ENCODE measurements at places on chromosomes 6 and 20.

- H3K4me1 ChIP-seq: peaks cover 10% of the 10 kb centered on the region
- H3K36me3 ChIP-seq: peaks cover 3% of the 10 kb centered on the region
- H3K4me3 ChIP-seq: no peak overlapping the region
These were observed 20.6 kb downstream of the MANBAL start for GRCh38 chr20:37309936-37310590.

- H3K36me3 ChIP-seq: peaks cover 10% of the 10 kb centered on the region
- H3K4me1 ChIP-seq: peaks cover 91% of the 10 kb centered on the region
- no peak for DNase-seq
- H3K4me3 ChIP-seq: peak overlapping the region; percentile 49
- peak overlapping the region; percentile 84 for H3K27ac ChIP-seq
These were observed 9.6 kb downstream of the IGF2R start for GRCh38 chr6:159978291-159979135.

- H3K4me1 ChIP-seq: peaks cover 6% of the 10 kb centered on the region
- H3K36me3 ChIP-seq: no peaks in the 10 kb centered on the region
- no peak overlapping the region for H3K27ac ChIP-seq
- no peak for DNase-seq
- peaks cover 3% of the 10 kb centered on the region for H3K27me3 ChIP-seq
These were observed 168.9 kb downstream of the PHF3 start for GRCh38 chr6:63804381-63804956.

GRCh38 chr20:62792182-62792939, 3.9 kb upstream of the MRGBP start:
- H3K27ac ChIP-seq: peak overlapping the region; percentile 61
- H3K27me3 ChIP-seq: no peaks in the 10 kb centered on the region
- no peaks in the 10 kb centered on the region for H3K36me3 ChIP-seq
- DNase-seq: no peak

GRCh38 chr6:163620670-163621330, 206.3 kb downstream of the QKI start:
- DNase-seq: no peak
- no peak overlapping the region for H3K4me3 ChIP-seq
- no peaks in the 10 kb centered on the region for H3K4me1 ChIP-seq

DNA sequence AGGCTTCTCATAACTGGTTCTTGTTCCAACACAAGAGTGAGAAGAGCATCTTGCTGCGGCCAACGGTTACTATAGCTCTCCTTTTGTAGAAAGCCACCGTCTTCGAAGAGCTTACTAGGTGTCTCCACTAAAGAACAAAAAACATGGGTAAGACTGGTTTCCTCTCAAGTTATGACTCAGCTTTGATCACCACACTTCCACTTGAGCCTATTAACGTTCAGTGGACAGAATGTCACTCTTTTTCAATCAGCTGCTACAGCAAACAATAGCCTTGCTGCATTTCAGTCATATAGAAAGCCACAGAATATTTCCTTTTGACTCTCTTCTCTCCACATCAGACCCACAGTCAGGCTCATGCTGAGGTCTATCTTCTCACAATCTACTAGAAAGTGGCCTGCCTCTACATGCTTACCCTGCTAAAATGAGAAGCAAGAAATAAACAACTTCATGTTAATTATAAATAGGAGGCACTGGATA, 243.5 kb upstream of the PREP start:
- peaks cover 80% of the 10 kb centered on the region for H3K4me1 ChIP-seq
- H3K27ac ChIP-seq: peak overlapping the region; percentile 84
- DNase-seq: peak; percentile 62
- H3K27me3 ChIP-seq: peaks cover 8% of the 10 kb centered on the region
- H3K36me3 ChIP-seq: peaks cover 13% of the 10 kb centered on the region
- H3K4me3 ChIP-seq: no peak overlapping the region

DNA sequence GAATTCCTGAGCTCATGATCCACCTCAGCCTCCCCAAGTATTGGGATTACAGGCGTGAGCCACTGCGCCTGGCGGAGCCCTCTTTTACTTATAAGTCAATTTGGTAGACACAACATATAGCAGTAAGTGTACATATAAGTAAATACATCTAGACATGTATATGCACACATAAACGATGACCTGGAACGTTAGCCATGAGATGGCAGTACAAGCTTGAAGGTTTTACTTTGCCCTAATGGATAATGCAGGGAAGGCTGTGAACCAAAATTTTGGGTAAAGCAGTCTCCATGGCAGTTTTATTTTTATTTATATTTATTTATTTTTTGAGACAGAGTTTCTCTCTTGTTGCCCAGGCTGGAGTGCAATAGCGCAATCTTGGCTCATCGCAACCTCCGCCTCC, 2.4 kb upstream of the GNMT start:
- no peak overlapping the region for H3K27ac ChIP-seq
- H3K36me3 ChIP-seq: peaks cover 3% of the 10 kb centered on the region
- no peak for DNase-seq
- H3K27me3 ChIP-seq: peaks cover 4% of the 10 kb centered on the region

Measured in activated CD4-positive, alpha-beta T cell treated with anti-CD3 and anti-CD28 coated beads, Interleukin-2, amount 10 ng/mL, durations not matched to agents 7 days and 5 days (primary cell).